Astrocyte (in vitro differentiated cells and primary cell): ENCODE measurements at places on chromosomes 4 and X. TPM values are rescaled to one million over a fixed set of nuclear protein-coding genes. Genes with fewer than 3 reads are reported as not detected.

- DNase-seq: no peak
Measured at GRCh38 chr4:92551616-92552015, 247.8 kb downstream of the GRID2 start.

GRCh38 chr4:187903106-187903505, 92.5 kb upstream of the ZFP42 start:
- no peak for DNase-seq

GRCh38 chr4:158459085-158459820, 62.4 kb upstream of the RXFP1 start:
- DNase-seq: no peak

GRCh38 chrX:45712067-45712466, 511.4 kb upstream of the DIPK2B start:
- DNase-seq: peak; percentile 66

The GLRA3 gene
- not detected in 2 replicates for total RNA-seq

DNA sequence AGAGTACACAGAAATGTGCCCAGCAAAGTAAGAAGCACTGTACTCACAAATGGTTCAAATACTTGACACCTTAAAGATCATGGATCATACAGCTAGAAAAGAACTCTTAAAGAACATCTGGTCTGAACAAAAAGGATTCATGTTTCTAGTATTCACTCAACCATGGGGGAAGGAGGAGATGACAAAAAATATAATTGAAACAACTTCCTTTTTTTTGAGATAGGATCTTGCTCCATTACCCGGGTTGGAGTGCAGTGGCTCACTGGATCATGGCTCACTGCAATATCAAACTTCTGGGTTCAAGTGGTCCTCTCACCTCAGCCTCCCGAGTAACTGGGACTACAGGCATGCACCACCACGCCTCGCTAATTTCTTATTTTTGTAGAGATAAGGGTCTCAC, 6.0 kb downstream of the DHX15 start:
- no peak for DNase-seq

- DNase-seq: no peak
Measured at GRCh38 chr4:73501664-73502265, 20.2 kb downstream of the AFM start.

The BMP3 gene
- not detected in 2 replicates for total RNA-seq

DNA sequence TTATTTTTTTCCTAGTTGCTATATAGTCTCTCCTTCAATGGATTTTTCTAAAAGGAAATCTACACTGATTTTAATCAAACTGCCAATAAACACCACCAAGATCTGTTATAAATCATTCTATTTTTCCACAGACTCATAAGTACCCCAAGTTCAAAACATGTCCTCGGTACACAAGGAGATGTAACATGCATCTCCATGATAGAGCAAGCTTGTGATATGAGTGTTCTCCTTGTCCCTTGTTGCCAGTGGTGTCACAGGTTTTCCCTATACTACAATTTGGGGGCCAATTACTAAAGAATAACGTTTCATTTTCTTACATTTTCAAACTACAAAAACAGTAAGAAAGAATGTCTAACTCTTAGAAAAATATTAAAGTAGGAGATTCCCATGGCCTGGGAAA, 491 bp downstream of the ARHGEF6 start:
- no peak for DNase-seq
